ENCODE measurements at places on chromosomes 4 and X. TPM values are rescaled to one million over a fixed set of nuclear protein-coding genes. Genes with fewer than 3 reads are reported as not detected.

Gene TIGD4
- 0.36 TPM for total RNA-seq

Gene IGFBP7
- total RNA-seq = 122 TPM

Gene GPR78
- total RNA-seq = not detected

GRCh38 chr4:138633580-138633904, 382.0 kb upstream of the NOCT start:
- no peak for DNase-seq

DNA sequence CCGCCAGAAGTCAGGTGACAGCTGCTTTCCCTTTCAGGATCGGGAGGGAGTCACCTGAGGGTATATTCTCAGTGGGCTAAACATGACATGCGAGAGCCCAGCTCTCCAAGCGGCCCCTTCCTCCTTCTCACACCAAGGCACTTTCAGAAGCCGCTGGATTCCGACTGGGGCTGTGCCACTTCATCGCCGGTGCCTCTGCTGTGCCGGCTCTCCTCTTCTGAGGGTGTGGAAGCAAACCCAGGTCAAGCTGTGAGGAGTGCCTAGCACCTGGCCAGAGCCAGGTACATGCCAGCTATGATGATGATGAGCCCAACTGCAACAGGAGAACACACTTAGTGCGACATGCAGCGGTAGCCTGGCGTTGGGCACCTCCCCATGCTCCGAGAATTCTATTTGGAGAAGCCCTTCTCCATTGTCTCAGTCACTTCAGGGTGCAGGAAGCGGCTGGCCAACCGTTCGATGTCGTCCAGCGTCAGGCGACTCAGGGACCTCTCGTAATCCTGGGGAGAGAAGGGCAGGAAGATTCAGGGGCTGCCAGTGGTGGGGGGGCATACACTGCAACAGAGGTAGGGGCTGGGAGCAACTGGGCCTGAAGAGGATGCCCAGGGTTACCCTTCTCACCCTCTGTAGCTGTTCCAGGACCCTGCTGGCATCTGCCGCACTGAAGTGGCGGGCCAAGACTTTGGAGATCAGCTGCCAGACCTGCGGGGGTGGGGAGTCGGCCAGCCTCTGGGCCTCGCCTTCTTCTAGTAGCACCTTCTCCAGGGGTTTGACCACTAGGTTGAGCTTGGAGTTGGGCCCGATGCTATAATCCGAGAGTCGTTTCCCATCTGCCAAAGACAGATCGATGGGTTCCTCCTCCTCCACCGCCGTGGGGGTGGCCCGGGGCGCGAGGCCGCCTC, 1.0 kb downstream of the UBL4A start:
- no peak for DNase-seq

DNA sequence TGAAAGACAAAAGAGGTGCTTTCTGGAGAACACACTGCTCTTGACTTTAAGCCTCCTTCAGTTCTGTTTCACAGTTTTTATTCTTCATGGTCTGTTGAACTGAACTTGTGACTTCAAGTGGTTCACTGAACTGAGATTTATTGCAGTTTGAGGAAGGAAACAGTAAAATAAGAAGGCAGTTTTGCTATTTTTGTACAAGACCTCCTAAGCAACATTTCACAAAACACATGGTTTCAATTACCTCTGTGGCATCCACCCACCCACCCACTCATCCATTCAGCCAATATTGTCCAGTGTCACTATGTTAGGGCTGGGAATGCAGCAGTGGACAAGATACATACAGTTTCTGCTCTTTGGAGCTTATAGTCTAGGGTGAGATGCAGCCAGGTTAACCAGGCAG, 131.3 kb downstream of the IL1RAPL2 start:
- DNase-seq = no peak

All from lower leg skin (tissue), 4 donors.